ENCODE measurements at places on chromosomes 3 and 15.

DNA sequence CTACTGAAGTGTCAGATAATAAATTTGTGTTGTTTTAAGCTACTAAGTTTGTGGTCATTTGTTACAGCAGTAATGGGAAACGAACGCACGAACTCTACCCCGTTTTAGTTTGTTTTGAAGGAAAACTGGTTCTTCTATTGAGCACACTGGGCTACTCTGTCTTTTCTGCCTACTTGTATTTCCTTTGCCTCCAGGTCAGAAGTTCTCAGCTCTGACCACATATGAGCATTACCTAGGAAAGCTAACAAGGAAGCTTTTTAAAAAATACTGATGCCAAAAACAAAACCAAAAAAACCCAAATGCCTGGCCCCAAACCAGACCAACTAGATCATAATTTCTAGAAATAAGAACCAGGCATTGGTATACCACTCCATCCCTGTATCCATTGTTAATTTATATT is 156.6 kb upstream of the TNIK start:
- no peak for DNase-seq

DNA sequence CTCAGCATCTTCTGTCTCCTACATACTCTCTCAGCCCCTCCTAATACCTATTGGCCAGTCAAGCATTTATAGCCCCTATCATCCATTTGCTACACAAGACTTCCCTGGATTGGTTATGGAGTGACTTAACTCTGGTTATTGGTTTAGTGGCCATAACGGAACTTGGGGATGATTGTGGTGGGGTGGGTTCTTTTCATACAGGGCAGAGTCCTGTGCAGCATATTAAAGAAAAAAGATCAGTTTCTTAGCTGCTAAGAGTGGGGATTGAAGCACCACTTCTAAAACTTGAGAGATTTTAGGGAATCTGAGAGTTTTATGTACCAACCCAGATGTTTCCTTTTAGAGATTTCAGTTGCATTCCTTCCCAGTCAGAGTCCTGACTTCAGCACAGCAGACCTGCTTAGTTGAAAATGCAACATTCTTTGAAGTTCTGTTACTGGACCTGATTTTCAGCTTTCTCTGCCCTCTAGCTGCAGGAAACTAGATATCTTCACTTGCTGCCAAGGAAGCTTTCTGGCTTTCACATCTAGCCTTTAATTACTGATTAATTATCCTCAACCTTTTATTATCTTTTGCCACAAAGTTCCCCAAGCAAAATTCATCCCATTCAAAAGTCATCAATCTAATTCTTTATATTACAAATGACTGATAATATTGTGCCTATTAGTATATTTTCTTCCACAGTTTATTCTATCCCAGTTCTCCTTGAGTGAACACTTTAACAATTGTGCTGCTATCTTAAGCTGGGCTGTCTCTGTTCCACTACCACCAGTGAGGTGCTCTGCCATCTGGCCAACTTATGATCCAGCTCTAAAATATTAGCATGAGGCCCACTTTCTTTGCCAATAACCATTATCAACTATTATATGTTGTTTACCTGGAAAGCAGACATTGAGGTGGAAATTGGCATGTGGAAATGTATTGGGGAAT is 906.0 kb upstream of the ALCAM start:
- peak; percentile 16 for DNase-seq

- no peak for DNase-seq
Observed at GRCh38 chr15:67380921-67381320, 126.3 kb downstream of the IQCH start.

GRCh38 chr3:69542089-69542804 is 156.4 kb upstream of the FRMD4B start:
- DNase-seq = no peak

GRCh38 chr3:112617285-112617684 is 23.7 kb downstream of the CCDC80 start:
- DNase-seq = no peak

GRCh38 chr3:185677146-185677829 is 91.2 kb downstream of the SENP2 start:
- peak; percentile 44 for DNase-seq

- no peak for DNase-seq
Observed at GRCh38 chr15:25091421-25092158, 136.8 kb downstream of the SNRPN start.

DNA sequence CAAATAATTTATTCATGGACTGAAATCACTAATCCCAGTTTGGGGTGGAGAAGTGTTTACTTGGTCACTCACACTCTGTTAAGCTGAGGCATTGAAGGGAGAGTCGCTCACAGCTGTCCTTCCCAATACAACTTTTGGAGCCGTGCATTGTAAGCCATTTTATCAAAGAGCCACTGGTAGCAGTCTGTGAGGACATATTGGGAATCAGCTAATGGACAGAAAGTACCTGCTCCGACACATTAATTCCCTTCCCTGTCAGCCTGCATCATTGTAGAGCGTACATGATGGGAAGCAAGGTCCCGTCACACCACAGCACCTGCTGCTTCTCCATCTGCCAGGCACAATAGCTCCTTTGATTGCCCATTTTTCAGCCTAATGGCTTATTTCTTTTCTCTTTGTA is 643.2 kb downstream of the SQOR start:
- no peak for DNase-seq

DNA sequence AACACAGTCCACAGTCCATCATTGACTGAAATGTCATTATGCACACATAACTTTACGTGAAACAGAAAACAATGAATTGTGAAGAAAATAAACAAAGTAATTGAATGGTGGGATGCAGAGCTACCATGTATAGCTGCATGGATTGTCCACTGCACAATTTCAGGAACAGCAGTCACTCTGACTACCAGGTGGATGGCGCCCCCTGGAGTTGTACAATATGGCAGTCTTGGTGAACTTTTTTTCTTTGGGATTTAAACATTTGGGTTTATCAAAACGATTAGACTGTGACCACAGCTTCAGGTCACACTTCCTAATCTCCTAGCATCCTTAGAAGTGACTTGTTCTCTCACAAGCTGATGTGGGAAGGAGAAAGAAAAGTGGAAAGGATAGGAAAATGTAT is 48.9 kb upstream of the TCF12 start:
- DNase-seq = no peak

DNA sequence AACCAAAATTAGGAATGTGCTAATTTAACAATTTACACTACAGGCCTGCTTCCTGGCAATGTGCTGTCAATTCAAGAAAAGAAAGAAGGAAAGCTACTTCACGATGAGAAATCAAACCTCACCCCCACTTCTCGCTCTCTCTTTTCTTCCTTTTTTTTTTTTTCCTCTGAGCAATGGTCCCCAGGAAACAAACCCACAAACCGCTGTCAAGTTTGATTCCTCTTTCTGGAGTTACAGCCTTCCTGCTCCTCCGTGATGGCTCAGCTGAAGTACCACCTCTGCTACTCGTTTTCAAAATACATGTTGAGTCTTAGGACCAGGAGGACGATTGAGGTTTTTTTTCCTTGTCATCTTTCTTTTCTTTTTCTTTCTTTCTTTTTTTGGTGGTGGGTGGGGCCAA is 3.4 kb upstream of the TRIM71 start:
- no peak for DNase-seq

DNA sequence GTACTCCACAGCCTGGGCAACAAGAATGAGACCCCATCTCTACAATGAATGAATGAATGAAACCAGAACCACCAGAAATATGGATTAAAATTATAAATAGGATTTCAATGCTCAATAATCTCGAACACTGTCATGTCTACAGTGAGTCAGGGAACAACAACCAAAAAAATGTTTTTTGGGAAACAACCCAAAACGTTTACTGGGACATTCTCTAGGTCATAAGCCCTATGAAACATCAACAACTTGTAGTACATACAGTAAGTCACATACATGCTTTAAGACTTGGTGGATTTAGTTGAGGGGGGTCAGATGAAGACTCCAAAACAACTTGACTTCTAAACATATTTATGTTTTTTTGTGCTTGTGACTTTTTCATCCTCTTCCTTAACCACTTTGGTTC is 511.2 kb downstream of the FOXP1 start:
- no peak for DNase-seq

- DNase-seq = no peak
Observed at GRCh38 chr3:130700541-130700940, 46.1 kb downstream of the PIK3R4 start.

DNA sequence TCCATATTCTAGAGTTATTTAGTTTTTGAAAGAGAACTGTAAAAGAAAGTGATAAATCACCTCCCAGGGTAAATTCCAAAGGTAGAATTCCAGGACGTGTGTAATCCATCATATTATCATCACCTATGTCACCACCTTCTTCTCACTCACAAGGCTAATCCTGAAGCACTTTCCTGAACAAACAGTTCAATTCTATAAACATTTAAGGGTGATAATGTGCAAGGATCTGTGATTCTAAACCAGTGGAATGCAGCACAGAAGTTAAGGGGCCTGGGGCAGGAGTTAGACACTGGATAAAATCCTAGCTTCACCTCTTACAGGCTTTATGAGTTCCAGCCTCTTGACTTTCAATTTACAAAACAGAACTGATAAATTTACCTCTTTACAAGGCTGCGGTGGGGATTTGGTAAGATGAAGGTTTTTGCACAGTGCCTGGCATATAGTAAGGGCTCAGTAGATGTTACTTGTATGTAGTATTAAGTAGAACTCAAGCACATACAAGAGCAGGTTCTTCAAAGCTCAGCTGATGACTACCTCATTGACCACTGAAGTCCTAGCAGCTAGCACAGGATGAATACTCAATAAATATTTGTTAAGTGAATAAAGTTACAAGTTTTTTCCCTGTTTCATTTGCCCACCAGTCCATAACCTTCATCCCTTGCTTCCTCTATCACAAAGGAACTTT is 47.3 kb upstream of the CCDC80 start:
- no peak for DNase-seq

DNA sequence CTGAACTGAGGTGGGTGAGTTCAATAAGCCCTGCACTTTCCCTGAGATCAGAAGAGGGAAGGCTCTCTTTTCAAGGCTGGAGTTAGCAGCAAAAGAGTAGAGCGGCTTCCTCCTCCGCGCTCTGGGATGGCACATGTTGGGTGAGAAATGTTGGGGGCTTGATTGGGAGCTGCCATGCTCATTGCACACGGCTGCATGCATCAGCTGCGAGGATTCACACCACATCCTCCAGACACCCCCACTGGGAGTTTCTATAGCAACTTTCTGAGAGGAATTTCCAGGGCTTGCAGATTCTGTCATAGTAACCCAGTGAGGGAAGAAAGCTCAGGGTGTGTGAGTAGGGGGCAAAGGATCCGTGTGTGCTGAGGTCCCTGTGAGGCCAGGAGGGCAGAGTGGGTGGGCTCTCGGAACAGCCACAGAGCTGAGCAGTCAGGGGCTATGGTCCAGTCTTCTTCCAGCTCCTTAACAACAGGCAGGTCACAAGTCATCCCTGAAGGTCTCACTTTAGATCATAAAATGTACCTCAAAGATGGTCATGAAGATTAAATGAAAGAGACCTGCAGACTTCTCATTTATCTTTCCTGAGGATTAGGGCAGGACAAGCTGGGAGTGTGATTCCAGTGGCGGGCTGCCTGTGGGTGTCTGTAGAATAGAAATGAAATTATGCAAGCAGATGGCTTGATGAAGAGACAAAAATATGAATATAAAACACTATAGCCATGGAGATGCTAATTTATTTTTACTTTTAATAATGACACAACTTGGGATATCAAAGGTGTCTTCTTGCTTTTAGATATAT is 75.7 kb upstream of the CHRNA7 start:
- DNase-seq = no peak

DNA sequence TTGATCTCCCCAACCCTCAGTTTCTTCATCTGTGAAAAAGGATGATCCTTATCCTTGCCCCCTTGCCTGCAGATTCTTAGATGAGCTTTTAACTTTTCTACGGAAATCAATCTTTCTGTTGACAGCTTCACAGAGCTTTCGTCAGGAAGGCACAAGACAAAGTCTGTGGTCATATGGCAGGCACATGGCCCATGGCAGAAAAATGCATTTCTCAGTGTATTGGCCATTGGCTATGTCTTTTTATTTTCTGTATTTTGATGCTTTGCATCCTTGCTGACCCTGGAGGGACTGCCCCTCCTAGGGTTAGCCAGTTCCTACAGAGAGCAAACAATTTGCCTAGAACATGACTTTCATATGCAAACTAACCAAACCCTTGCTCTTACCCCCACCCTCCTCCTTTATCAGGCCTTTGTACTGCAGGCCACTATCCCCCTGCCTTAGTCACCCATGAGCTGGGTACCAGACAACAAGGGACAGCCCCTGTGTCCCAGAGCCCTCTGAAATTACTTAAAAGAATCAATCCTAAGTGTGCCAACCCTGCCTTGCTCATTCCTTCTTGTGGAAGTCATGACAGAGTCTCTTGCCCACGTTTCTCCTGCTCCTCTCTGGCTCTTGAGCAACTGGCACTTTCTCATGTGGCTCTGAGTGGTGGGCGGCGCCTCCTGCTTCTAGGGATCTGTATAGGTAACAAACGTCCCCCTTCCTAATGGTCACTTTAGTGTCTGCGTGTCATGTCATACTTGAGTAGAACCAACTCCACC is 24.1 kb upstream of the NOX5 start:
- DNase-seq = no peak

DNA sequence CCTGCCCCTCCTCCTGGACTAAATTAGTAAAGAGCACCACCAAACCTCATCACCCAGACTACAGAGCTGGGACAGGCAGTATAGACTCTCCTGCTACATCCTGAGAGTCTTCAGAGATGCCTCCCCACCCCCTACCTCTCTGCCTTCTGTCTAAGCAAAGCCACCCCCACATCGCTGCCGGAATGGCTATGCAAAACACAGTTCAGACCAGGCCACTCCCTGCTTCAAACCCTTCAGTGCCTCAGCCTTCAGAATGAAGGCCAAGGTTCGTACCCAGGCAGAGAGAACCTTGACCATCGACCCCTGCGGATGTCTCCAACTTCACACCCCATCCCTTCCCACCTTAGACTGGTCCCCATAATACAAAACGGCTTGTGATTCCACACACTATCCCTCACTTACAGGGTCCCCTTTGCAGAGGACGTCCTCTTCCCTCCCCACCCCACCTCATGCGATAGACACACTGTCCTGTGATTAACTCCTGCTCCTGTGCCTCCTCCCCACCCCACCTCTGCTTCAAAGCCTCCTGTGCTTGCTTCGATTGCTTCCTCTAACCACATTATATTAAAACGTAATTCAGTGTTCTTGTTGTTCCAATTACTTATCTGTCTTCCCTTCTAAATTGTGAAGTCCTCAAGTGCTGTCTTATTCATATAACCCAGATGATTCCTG is 175.3 kb downstream of the UACA start:
- no peak for DNase-seq

- no peak for DNase-seq
Observed at GRCh38 chr3:98199020-98199419, 32.5 kb downstream of the OR5H15 start.
